ENCODE measurements at places on chromosomes 7 and 10.

- DNase-seq: no peak
These were observed 110.8 kb downstream of the TPK1 start for GRCh38 chr7:144725070-144725469.

- DNase-seq: no peak
These were observed 258.2 kb upstream of the MAGI2 start for GRCh38 chr7:79711660-79712059.

- DNase-seq: no peak
These were observed 2.4 kb downstream of the CDK6 start for GRCh38 chr7:92833766-92834506.

- no peak for DNase-seq
These were observed 146.3 kb downstream of the TCF7L2 start for GRCh38 chr10:113096128-113096996.

DNA sequence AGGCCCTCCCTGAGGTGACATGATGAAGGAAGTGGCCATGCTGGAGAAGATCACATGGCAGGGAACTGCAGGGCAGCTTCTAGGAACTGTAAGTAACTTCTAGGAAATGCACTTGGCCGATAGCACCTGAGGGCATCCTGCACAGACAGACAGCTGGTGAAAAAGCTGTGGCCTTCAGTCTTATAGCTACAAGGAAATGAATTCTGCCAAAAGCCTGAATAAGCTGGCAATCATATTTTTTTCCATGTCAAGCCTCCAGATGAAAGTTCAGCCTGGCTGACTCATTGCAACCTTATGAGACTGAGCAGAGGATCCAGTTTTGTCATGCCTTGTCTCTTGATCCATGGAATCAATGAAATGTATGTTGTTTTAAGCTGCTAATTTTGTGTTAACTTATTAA lies 91.1 kb upstream of the CACNA2D1 start:
- DNase-seq: no peak

GRCh38 chr10:22856444-22857074 lies 71.3 kb upstream of the ARMC3 start:
- DNase-seq: no peak

GRCh38 chr10:21623291-21623690 lies 89.3 kb downstream of the MLLT10 start:
- DNase-seq: no peak

GRCh38 chr10:75033399-75034130 lies 77.9 kb upstream of the SAMD8 start:
- no peak for DNase-seq

- DNase-seq: no peak
These were observed 196.7 kb downstream of the VTI1A start for GRCh38 chr10:112643600-112644264.

DNA sequence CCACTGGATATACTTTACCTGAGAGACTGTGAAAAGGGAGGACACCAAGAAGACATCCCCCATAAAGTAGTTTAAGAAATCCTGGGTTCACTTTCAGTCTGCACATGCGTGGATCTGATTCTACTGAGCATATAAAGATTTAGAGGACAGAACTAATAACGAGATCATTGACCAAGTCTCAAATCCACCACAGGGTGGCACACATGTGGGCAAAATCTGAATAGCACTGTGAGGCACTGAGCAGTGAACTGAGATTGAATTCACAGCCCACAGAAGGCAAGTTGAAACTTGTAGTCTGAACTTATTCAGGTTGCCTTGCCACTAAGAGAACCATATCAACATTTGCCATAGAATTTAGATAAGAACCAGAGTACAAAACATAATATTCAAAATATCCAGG lies 818.6 kb downstream of the GRID1 start:
- DNase-seq: no peak

DNA sequence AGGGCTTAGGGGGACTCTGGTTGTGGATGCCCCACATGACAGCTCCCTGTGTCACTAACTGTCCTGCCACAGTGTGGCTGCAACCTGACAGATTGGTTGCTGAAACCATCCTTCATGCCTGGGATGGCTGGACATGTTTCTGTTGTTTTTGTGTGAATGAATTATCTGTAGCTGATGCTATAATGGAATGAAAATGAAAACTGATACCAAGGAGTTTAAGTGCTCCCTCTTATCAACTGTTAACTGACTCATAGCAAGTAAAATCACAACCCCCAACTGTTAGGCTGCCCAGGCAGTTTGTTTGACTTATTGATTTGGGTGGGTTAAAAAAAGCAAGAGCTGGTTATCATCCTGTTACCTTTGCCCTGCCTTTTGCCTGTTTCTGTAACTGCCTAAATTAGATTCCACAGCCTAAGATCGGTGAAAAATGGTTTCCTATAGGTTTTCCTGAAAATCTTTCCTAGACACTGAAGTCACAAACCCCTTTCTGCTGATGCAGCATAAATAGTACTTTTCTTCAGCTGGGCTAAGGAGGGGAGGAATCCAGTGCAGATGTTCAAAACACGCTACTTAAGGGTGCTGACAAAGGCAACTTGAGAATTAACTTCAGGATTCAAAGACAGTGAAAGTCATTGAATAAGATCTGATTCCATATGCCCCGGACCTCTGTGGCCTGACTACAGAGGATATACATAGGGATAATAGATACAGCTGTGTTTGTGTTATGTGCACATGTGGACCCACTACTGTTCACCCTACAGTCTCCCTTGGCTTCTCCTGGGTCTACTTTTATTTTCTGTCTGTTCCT lies 5.7 kb downstream of the FRAT2 start:
- no peak for DNase-seq

GRCh38 chr7:100430493-100431285 lies 1.1 kb downstream of the MEPCE start:
- no peak for DNase-seq

GRCh38 chr7:15603124-15603523 lies 41.3 kb upstream of the AGMO start:
- DNase-seq: no peak

DNA sequence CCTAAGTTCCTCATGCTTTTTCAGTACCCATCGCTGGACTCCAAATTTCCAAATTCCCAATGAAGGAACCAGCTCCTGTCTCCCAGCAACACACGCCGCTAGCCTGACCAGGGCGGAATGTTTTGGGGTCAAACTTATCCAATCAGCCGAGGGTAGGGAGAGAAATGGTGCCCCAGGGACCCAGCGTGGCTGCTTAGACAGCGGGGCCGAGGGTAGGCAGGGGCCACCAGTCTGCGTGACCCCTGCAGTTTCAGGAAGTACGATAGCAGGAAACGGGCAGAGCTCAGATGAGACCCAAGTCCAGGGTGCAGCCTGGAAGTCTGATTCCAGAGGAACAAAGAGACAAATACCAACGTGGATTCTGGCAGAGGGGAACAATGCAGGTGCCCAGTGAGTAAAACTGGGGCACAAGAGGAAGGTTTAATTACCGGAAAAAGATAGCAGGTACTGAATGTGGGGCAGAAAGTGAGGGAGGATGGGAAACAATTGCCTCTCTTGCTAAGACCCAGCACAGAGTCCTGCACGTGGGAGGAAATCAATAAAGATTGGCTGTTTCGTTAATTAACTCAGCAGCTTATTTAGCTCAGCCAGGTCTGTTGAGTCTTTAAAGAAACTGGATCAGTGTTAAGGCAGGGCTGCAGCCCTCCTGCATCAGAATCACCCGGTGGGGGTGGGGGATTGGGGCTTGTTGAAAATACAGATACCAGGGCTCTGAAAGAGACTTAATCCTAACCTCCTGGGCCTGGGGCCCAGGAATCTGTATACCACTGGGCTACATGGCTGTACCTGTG lies 50.4 kb upstream of the NFE2L3 start:
- DNase-seq: no peak

DNA sequence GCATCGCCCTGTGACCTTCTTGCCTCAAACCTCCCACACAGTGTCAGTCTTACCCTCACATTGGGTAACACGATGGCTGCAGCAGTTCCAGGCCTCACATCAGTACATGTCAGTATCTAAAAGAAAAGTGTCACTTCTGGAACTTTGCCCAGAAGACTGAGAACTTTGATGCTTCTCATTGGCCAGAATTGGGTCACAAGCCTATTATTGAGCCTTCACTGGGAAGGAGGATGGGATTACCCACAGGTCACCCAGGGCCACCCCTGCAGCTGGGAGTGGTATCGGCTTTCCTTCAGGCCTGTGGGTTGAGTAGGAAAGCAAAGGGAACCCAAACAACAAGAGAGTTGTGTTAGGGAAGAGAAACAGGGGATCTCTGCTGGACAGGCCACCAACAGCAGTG lies 111.5 kb downstream of the NPY start:
- no peak for DNase-seq

- DNase-seq: no peak
These were observed 11.5 kb downstream of the TACR2 start for GRCh38 chr10:69405221-69405620.

DNA sequence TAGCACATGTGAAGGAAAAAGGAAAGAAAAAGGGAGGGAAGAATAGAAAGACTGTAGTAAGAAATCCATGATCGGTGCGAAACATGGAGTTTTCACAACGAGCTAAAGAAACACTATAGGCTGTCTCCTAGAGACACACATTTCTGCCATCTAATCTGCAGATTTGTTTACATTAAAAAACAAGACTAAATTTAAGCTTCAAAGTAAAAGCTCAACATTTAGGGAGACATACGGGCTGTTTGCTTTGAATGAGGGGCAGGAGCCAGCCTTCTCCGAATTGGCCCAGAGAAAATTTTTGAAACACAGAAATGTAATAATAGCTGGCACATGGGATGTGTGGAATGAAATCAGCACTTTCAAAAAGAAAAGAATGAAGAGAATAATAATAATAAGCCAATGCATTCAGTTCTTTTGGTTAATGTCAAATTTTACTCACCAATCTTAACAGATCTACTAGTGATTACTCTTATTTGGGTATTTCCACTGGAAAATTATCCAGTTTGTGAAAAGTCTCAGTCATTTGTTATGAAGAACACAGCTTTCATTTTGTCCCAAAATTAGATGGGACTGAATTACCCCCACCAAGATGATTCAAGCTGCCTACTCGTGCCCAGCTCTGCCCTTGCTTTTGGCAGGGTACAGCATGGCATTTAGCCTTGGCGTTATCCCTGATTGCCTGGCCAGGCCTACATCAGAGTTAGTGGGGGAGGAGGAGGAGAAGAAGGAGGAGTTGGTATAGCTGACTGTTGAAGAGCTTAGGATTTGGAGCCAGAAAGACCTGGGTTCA lies 47.1 kb downstream of the MTURN start:
- no peak for DNase-seq

- no peak for DNase-seq
These were observed 26.7 kb upstream of the CD36 start for GRCh38 chr7:80611779-80612178.

- DNase-seq: no peak
These were observed 63.2 kb downstream of the CCDC3 start for GRCh38 chr10:12938271-12938670.

DNA sequence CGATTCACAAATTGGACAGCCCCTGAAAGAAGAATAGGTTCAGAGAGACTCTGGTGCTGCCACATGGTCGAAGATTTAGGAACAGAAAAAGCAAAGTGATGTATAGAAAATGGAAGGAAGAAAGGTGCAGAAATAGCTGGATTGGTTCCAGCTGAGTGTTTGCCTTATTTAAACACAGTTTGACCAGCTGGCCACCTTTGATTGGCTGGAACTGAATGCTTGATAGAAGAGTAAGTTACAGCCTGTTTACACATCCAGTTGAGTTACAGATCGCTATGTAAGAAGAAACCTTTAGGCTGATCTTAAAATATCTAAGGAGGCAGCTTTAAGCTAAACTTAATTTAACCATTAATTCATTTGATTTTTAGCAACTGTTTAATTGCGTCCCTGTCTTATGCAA lies 40.3 kb upstream of the KAT6B start:
- no peak for DNase-seq

- DNase-seq: no peak
These were observed 71.5 kb downstream of the SLC35B4 start for GRCh38 chr7:134245253-134245652.

GRCh38 chr10:79239924-79240581 lies 107.2 kb upstream of the PPIF start:
- no peak for DNase-seq

- DNase-seq: no peak
These were observed 45.1 kb upstream of the SEPTIN7 start for GRCh38 chr7:35755711-35756110.

- no peak for DNase-seq
These were observed 1.7 kb upstream of the HOXA4 start for GRCh38 chr7:27132214-27132613.

DNA sequence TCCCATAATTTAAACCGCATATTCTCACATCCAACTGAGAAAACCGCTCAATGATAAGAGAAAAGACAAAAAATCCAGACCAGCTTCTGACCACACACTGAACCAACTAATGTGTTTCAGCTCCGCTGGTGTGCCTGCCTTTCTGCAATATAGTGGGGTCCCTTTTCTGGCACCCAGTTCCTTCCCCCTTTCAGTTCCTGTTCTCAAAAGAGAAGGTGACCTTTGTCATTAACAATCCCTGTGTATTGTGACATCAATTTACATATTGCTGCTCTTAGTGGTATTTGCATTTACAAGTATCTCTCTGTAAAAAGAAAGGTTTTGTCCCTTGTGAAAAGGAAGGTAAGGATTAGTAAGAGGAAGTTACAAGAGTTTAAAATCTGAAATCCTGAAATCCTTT lies 1.4 kb downstream of the PPP1R17 start:
- DNase-seq: no peak

DNA sequence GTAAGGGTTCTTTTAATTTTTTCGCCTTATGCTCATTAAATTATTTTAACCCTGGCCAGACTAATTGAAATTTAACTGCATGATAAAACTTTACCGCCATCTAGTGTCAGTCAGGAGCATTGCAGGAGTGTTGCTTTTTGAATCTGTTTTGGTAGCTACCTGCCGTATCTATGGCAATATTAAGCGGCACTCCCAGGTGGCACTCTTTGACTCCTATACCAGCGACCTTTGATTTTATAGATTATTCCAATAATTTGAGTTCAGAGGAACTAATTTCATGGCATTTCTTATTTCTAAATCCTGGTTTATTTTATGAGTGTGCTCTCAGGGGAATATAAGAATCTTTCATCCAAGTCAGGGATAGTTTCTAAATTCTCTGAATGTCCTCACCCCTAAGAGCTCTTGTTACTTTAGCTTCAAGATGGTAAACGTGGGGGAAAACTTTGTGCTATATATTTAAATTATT lies 198.9 kb downstream of the REEP3 start:
- no peak for DNase-seq

- DNase-seq: no peak
These were observed 52.5 kb upstream of the SEPTIN7 start for GRCh38 chr7:35748371-35748770.

DNA sequence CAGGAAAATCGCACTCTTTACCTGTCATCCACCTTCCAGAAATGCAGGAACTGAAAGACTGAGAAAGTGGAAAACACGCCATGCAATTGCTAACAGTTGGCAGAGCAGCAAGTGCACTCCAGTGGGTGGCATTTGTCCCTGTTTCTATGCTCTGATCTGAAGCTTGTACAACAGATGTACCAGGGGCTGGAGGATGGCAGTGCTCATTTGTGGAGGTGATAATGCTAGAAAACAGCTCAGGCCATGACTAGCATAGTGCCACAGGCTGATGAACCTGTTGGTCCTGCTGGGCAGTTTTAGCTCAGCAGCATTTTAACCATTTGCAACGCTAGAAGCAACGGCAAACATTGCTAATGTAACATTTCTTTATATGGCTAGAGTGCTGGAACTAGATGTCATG lies 199.9 kb upstream of the NRP1 start:
- no peak for DNase-seq

GRCh38 chr10:111116762-111117445 lies 40.1 kb downstream of the ADRA2A start:
- no peak for DNase-seq

- DNase-seq: no peak
These were observed 68.0 kb upstream of the CCNY start for GRCh38 chr10:35268323-35268722.

GRCh38 chr10:60235001-60235400 lies 154.7 kb downstream of the ANK3 start:
- DNase-seq: no peak
